ENCODE measurements at places on chromosomes 11 and 22.

DNA sequence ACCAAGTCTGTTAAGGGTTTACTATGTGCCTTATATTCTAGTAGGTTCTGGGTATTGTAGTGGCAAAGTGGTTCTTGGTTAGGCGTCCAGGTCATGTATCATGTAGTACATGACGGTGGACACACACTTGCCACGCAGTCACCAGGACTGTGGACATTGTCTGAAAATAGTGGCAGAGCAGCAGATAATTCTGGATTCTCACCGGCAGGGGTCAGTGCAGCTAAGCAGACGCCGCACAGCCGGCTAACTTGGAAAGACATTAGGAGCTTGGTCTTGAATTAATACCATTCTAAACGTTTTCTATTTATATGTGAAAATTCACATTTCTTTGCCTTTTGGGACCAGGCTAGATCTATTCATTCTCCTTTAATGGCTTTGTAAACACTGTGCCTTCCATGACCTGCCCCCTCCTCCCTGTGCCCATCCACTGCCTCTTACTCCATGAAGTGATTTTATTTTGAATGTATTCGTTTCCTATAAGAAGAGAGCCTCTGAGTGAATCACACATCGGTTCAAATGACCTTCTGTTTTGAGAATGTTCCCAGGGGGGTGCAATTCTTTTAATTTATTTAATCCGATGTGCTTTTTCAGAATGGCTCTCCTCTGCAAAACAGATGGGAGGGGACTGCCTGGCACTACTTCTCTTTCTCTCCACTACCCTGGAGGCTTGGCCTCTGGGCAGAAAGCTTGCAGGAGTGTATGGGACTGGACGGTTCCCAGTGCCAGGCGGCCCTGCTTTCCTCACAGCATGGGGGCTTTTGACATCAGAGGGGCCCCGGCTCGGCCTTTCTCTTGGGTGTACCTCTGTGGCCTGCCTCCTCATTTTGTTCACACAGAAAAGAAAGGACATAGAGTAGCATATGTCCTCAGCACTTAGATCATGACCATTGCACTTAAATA lies 378.0 kb downstream of the NTM start:
- no peak for DNase-seq

DNA sequence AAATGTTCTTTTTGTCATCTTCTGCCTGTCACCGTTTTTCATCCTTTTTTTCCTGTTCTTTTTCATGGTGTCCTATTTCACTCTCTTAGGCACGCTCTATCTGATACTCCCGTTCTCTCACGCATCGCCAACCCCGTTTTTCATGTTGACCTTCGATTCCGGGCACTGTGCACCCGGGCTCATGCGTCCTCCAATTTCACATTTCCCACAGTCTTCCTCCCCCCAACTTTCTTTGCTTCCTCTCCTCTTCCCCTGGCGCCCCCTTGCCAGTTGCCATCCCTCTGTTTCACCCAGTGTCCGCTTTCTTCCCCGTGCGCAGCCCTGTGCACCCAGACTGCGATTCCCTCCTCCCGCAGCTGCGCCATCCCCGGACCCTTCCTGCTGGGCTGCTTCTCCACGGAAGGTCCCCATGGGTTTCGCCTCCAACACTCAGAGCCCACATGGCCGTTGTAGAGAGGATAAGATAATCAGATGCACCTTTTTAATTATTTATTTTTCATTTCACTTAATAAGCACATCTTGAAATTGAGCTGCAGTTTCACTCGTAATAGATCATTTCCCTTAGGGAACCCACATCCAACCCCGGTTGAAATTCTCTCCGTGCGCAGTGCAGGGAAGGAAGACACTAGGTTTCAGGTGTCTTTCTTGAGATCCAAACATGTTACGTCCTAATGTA lies 791.1 kb downstream of the NTM start:
- no peak for DNase-seq

GRCh38 chr11:1893581-1894359 lies 2.1 kb upstream of the PRR33 start:
- no peak for DNase-seq

DNA sequence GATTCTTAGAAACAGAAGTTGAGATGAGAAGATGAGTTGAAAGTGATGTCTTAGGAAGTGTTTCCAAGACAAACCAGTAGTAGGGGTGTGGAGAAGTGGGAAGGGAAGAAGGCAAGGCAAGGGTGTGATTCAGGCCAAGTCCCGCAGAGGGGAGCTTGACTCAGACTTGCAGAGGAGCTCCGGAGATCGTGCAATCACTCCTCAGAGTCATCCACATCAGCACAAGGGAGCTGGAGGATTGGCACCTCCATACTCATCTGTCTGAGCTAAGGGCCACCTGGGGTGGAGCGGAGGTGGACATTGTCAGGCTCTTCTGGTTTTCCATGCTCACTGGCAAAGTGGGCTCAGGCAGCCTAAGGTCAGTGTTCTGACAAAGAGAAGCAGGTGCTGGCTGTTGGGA lies 44.4 kb downstream of the CHRDL2 start:
- no peak for DNase-seq

DNA sequence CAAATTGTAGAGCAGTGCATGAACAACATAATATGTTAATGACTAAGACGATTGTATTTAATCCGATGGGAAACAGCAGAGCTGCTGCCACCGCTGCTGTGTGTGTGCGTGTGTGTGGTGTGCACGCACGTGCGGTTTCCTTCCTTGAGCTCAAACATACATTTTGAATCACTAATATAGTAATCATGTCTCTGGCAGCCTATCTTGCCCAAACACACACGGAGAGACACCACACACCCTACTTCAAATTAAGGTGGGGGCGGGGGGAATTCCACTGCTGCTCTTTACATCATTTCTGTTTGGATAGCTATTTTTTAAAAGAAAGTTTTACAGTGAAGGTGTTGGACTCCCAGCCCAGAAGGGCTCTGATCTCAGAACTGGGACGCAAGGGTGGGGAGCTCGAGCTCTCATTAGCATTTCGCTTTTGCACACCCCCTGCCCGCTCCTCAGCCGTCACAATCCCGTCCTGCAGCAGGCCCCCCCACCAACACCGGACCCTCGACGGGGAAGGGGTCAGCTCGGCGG lies 651 bp upstream of the FAM83F start:
- peak; percentile 28 for DNase-seq

DNA sequence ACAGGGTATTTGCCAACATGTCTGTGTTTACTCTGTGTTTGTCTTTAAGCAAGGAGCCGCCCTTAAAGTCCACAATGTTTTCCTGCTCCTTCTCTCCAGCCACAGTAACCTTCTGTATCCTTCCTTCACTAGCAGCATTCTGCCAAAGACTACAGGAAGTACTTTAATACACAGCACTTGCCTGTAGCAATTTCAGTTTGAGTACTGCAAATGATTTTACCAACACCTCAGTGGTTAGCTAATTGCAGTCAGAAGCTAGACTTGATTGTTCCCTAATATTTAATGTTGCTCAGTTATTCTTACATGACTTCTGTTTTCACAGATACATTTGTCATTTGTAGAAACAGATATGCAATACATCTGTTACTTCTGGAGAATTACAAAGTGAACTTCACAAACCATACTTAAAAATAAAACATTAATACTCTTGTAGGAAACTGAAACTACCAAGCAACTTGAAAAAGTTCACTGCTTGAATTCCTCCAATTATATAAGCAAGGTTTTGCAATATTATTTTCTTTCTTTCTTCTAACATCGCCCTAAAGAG lies 69.1 kb downstream of the FCHSD2 start:
- DNase-seq, result no peak

GRCh38 chr22:47337161-47337621 lies 574.7 kb downstream of the TBC1D22A start:
- no peak for DNase-seq

DNA sequence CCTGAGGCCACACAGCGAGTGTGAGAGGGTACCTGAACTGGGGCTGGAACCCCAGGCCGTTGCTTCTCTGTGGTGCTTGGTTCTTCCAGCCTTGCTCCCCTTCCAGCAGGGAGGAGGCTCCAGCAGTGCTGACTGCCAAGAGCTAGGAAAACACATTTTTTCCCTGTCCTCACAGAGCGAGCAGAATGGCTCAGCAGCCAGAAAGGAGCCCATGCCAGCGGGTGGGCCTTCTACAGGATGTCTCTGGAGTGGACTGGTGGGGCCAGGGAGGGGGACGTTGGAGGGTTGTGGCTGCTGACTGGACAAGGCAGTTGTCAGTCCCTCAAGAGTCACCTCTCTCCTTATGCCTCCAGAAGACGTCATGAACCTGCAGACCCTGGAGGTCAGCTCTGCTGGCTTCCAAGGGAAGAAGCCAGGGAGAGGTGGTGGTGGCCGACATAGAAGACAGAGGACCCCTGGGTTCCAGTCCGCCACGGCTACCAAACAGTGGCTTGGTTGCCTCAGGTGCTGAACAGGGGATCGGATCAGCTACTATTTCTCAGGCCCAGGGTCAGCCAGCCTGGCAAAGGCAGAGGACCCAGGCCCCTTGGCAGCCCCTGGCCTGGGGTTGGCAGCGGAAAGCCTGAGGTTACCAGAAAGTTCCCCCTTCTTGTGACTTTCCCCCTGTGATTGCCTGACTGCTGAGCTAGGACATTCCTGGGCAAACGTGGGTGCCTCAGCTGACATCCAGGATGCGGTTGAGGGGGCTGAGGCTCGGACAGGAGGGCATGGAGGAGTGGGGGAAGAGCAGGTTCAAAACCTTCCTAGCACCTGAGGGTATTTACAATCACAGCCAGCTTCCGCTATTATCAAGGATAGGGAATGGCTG lies 3.7 kb downstream of the MAFF start:
- DNase-seq, result no peak

DNA sequence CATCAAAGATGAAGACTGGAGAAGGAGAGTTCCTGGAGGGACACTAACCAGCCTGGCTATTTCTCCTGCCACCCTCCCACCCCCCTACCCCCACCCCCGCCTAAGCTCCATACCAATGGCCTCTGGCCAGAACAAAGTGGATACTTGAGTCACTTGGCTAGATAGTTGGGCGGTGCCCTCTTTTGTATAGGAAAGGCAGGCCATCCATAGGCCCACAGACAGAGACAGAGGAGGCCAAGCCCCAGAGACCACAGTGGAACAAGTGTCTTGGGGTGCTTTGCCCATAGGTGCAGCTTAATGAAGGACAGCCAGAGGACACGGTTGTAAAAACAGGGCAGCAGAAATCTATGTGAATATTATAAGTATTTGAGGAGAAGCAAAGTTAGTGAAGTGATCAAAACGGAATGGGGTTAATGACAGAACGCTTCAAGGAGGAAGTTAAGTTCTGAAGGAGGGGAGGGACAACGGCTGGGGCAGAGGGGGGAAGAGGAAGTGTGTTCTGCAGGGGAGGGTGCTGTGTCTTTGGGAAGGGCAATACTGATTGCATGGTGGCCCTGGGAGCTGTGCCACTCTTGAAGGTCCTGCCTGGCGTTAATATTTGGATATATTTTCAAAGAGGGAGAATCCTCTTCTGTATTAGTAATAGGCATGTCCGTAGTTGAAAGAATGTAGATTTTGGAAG lies 32.7 kb downstream of the FLI1 start:
- no peak for DNase-seq

DNA sequence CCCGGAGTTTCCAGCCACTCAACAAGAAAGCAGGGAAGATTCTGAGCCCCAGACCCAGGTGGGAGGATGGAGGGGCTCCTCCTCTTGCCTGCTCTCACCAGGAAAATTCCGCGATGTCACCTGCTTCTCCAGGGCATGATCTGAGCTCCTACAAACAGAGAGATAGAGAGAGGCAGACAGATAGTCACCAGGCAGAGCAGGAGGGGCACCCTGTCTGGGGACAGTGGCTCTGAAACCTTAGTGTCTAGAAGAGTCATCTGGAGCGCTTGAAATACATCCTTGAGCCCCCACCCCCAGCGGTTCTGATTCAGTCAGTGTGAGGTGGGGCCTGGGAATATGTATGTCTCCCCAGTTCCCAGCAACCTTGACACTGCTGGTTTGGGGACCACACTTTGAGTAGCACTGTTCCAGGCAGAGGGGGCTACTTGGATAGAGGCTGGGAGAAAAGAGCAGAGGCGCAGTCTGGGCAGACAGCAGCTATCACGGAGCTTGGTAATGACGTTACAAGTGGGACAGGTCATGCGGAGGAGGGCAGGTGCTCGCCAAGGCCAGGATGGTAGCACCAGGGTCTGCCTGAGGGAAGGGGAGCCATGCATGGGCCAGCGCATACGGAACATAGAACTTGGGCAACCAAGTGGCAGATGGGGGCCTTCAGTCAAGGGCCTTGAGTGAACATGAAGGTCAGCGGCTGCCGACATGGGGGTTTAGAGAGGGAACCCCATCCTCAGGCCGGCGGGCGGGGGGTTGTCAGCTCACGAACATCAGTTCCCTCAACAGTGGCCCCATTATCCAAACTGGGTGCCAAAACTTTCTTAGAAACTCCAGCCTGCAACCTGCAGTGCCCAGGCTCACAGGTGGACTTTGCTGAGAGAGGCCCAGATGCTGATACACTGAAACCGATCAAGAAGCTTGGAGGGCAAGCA lies 60.9 kb upstream of the MYEOV start:
- no peak for DNase-seq

DNA sequence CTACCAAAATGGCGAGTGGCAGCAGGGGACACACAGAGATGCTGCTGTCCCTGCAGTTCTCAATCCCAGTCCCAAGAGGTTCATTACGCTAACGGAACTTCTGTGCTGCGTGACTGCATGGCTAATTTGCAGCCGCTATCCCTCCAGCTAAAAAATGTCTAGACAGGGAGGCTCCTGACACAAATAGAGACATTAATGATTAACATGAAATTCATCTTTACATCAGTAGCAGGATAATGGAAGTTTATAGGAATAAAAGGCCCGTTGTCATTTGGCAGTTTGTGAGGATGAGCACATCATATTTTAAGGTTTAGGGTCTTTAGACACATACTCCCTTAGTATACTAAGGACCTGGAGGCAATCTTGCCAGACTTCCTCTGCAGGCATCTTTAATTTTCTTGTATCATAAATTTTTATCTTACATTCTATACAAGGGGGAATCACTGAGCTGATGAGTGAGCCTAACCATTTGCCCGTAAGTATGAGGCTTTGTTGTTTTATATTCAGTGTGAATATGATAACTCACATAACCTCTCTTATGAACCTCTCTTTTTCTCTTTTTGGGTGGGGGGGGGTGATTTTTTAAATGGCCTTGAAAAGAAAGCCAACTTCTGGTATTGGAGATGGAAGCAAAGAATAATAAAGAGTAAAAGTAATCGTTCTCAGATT lies 99.8 kb upstream of the OR9G4 start:
- DNase-seq, result no peak

DNA sequence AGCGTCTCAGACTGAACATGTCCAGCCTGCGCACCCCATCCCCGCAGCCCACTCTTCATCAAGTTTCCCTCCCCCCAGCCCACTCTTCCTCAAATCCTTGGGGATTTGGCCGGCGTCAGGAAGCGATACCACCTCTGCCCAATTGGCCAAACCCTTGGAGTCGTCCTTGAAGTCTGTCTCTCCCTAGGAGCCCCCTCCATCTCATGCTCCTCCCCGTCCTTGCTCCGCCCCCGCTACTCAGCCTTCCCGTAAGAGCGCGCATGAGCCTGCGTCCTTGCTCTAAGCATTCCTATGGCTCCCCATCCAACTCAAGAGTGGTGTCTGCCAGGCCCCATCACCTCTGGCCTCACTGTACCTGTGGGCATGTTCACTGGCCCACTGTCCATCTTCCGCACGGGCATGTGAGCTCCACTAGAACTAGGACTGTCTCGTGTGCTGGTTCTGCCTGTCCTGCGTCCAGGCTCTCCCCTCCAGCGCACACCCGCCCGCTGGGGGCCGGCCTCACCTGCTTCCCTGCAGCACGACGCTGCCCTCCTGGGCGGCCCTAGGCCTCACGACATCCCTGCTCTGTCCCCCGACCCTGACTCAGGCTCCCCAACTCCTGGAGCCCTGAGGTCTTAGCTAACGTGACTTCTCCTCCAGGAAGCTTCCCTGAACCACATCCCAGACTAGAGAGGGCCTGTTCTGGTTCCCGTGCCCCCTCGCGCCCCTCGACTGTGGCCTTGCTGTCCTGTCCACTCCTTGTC lies 30.5 kb upstream of the TTLL12 start:
- no peak for DNase-seq

- no peak for DNase-seq
These were observed 70.8 kb downstream of the TBC1D22A start for GRCh38 chr22:46833228-46833627.

All from stimulated activated CD4-positive, alpha-beta T cell treated with anti-CD3 and anti-CD28 coated beads, TNF-alpha, amount 100 ng/mL, for 4 hours (primary cell).